Stimulated activated CD8-positive, alpha-beta memory T cell treated with anti-CD3 and anti-CD28 coated beads, Interleukin-7, amount 100 ng/mL, for 1 hour (primary cell): ENCODE measurements at places on chromosomes 5 and 9.

- DNase-seq = no peak
These were observed 227.9 kb upstream of the TARS1 start for GRCh38 chr5:33212900-33213299.

GRCh38 chr9:112819635-112820496 lies 69.3 kb downstream of the SNX30 start:
- DNase-seq = no peak

- DNase-seq = no peak
These were observed 40.8 kb upstream of the RNF130 start for GRCh38 chr5:180112181-180112861.

DNA sequence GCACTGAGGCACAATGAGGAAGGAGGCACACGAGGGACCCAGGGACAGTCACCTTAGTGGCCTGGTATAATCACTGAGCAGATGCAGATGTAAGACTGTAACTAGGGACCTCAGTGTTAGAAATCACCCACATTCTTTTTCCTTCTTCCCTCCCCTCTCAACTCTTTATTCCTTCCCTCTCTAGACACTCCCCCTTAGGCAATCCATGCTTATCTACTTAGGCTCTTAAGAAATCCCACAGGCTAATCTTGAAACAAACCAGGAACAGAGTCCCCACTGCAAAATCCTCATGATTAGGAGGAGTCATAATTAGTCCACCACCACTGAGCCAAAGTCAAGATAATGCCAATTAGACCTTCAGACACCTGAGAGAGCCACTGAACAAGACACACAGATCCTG lies 84.7 kb downstream of the ELAVL2 start:
- DNase-seq = no peak

- no peak for DNase-seq
These were observed 179.0 kb downstream of the MAN2A1 start for GRCh38 chr5:109868737-109869136.

GRCh38 chr5:141641634-141642267 lies 5.0 kb downstream of the RELL2 start:
- DNase-seq = no peak

DNA sequence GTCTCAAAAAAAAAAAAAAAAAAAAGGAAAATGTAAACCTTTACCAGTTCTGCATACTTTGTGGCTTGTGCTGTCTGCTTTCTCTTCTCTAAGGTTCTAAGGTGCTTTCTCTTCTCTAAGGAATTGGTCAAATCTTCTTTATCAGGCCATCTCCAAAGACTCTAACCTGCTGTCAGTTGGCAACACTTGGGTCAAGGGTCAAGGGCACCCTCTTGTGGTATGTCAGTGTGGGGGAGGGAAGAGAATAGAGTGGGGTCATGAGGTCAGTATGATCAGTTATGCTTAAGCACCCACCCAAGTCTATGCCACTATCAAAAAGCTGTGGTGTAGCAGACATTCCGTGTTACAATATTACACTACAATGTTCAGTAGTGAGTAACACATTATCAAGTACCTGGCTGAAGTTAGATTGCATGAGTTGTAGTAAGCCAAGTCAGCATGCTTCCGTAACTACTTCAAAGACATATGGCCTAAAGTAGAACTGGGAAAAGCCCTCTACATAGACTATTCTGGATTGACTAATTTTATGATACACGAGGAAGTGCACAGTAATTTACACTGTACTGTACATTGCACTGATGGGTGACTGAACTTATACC lies 25.0 kb upstream of the CCL28 start:
- DNase-seq = no peak

GRCh38 chr5:96893342-96893741 lies 17.0 kb downstream of the ERAP2 start:
- no peak for DNase-seq
